ENCODE measurements at places on chromosomes 12 and 14.

GRCh38 chr12:125145196-125145595 is 80.0 kb downstream of the AACS start:
- DNase-seq, result no peak

DNA sequence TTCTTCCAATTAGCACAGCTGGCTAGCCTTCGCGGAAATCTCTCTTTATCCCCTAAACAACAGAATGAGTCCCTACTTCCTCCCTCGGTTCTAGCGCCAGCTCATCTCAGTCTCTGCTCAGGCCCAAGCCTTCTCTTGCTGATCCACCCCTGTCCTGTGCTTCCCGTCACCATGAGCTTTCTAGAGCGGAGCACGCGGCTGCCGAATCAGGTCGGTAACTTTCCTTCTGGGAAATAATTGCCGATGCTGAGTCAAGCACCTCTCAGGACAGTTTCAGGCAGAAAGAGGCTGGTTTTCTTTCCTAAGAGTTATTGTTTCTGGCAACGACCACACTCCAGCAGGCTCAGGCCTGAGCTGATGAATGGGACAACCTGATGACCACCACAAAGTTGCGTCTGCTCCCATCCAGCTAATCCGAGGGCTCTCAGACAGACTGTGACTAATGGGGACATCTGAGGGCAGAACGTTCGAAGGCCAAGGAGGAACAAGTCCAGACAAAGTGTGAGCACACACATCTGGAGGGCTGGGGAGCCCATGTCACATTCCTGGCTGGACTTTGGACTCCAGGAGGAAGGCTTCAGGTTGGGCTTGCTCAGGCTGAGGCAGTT is 13.6 kb upstream of the GPR68 start:
- DNase-seq, result peak; percentile 43

- no peak for DNase-seq
Observed at GRCh38 chr12:71684081-71684480, 1.8 kb upstream of the TMEM19 start.

DNA sequence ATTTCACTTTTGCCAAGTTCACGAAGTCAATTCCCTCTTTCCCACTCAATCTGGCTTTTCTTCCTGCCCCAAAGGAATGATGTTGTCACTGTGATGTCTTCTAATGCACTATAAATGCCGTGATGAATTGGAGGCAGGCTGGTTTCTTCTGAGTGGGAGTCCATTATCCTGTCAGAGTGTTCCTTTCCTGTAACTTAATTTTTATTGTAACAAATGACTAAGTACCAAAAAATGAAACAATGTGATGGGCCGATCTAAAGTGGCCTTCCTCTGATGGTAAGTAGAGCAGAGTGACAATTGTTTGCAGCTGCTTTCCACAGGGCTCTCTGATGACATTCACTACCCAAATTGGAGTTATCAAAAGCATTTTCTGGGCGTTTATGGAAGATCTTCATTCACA is 22.2 kb downstream of the TMEM30B start:
- no peak for DNase-seq

GRCh38 chr12:30843211-30843610 is 83.3 kb upstream of the TSPAN11 start:
- DNase-seq, result no peak

DNA sequence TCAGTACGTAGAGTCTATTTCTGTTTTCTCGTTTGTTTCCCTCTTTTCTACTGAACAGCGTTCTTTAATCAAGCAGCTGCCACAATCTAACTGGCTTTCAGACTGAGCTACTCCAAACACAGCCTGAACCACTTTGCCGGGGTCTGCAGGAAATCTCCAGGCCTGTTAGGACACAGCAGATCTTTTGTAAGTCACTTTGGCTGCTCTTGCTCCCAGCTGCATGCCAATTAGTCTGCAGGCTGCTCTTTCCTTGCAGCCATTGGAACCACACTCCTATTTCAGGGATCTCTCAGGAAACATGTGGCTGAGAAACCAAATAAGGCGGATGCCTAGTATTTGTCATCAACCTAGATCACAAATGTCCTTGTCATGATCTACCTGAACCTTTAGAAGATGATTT is 73.6 kb downstream of the TMTC1 start:
- DNase-seq, result no peak

- no peak for DNase-seq
Observed at GRCh38 chr12:109291521-109292341, 17.4 kb downstream of the FOXN4 start.

- no peak for DNase-seq
Observed at GRCh38 chr14:69727860-69728259, 39.1 kb upstream of the SRSF5 start.

- no peak for DNase-seq
Observed at GRCh38 chr14:21081521-21082142, 11.5 kb downstream of the ARHGEF40 start.

GRCh38 chr14:105945896-105946295 is 419.5 kb downstream of the TMEM121 start:
- no peak for DNase-seq

GRCh38 chr12:64286521-64286920 is 64.4 kb upstream of the KICS2 start:
- DNase-seq, result no peak

GRCh38 chr12:32847287-32847686 is 49.3 kb downstream of the PKP2 start:
- no peak for DNase-seq

- no peak for DNase-seq
Observed at GRCh38 chr14:36504771-36505175, 15.3 kb downstream of the NKX2-1 start.

- DNase-seq, result no peak
Observed at GRCh38 chr14:62957562-62957961, 87.7 kb downstream of the KCNH5 start.
